ENCODE measurements at places on chromosomes 2 and 18.

- DNase-seq = no peak
Observed at GRCh38 chr2:206241736-206242135, 32.7 kb upstream of the ZDBF2 start.

- no peak for DNase-seq
Observed at GRCh38 chr2:135773917-135774316, 32.3 kb downstream of the UBXN4 start.

- DNase-seq = no peak
Observed at GRCh38 chr2:19250906-19251305, 107.5 kb downstream of the OSR1 start.

GRCh38 chr2:162490052-162490717 lies 146.3 kb downstream of the GCA start:
- DNase-seq = no peak

- DNase-seq = no peak
Observed at GRCh38 chr2:165648801-165649200, 145.2 kb downstream of the GALNT3 start.

- no peak for DNase-seq
Observed at GRCh38 chr2:199988151-199988550, 32.8 kb downstream of the MAIP1 start.

GRCh38 chr2:54457323-54458023 lies 1.3 kb downstream of the SPTBN1 start:
- no peak for DNase-seq

GRCh38 chr2:111710613-111711012 lies 173.4 kb downstream of the ANAPC1 start:
- no peak for DNase-seq

- no peak for DNase-seq
Observed at GRCh38 chr2:14513903-14514302, 118.6 kb upstream of the LRATD1 start.

- no peak for DNase-seq
Observed at GRCh38 chr2:28463893-28464292, 32.0 kb upstream of the PLB1 start.

DNA sequence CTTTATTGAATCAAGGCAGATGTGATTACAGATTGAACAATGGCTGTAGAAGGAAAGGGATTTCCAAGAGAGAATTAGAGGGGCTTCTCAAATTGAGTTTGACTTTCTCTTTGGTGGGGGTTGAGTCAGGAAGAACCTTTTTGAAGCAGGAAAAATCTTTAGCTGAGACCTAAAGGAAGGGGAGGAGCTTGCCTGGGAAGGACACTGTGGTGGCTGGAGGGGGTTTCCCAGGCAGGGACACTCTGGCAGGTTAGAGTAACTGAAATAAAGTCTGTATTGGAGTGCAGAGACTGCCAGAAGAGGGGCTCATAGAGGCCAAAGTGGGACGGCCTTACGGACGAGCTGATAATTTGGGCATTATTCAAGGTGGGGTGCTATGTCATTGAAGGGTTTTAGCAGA lies 69.3 kb downstream of the NEDD4L start:
- DNase-seq = no peak

DNA sequence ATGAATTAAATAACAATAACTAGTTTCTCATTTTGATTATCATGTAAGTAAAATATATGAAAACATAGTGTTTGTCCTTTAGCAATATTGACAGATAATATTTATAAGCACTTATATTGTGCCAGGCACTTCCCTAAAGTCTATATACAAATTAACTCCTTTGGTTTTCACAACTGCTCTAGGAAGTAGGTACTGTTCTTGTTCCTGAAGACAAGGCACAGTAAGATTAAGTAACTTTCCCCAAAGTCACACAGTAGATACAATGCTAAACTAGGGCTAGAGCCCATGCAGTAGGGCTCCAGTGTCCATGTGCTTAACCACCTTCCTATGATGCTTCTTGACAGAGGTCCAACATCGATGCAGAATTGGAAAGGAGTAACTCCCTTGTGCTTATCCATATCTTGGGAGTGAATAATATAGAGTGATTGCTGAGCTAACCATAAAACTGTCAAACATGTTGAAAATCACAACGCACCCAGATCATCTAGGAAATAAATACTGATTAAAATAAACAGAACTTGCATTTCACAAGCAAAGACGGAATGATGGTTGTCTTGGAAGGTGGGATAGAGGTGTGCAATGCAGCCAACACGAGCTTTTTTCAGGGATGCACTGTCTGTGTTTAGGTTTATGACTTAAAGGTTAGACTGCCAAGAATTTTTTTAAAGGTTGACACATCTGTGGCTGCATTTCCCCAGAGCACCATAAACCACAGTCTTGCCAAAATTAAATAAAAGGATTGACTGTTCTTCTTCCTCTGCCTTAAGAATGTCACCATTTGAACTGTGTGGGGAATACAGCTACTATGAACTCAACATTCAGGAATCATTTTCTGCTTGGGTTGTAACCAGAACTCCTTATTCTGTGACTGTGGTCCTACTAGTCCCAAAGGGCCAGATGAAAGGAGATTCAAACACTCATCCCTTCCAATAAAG lies 80.8 kb downstream of the ANKRD44 start:
- DNase-seq = no peak

GRCh38 chr2:11802782-11803191 lies 56.4 kb downstream of the LPIN1 start:
- no peak for DNase-seq

DNA sequence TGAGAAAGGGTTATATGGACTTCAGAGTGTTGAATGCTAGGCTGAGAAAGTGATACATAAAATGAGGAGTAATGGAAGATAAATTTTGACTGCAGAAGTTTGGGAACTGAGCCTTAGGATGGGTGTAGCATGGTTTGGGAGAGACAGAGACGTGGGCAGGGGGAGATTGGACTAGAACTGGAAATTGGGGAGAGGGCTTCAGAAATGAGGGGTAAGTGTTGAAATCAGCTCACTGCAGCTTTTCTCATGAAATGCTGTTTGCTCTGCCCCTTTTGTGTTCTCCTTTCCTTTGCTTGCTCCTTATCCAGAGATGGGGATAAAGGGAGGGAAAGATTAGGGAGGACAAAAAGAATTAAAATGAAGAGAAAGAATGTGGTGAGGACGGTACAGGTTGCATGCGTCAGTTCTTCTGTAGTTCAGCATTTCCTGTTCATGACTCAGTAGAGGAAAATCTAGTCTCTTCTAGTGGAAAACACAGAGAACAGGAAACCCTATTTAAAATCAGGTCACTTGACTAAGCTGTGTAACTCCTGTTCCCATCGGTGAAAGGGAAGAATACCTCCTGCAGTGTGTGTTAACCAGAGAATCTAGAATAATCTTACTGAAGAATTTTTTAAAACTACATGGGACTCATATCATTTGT lies 105.6 kb downstream of the CRIM1 start:
- DNase-seq = peak; percentile 23

- no peak for DNase-seq
Observed at GRCh38 chr2:75716406-75716805, 5.7 kb upstream of the GCFC2 start.

All from CD4-positive, alpha-beta T cell treated with Interleukin-6 at 100 ng/mL for 8 hours (primary cell).